ENCODE measurements at places on chromosomes 1 and 21.

- no peak for DNase-seq
Measured at GRCh38 chr1:164723296-164723798, 164.4 kb downstream of the PBX1 start.

GRCh38 chr1:30648408-30649000 is 74.9 kb downstream of the MATN1 start:
- no peak for DNase-seq

GRCh38 chr1:36553591-36554322 is 71.0 kb upstream of the CSF3R start:
- DNase-seq: no peak

GRCh38 chr1:178921499-178921898 is 50.6 kb upstream of the ANGPTL1 start:
- DNase-seq: no peak

DNA sequence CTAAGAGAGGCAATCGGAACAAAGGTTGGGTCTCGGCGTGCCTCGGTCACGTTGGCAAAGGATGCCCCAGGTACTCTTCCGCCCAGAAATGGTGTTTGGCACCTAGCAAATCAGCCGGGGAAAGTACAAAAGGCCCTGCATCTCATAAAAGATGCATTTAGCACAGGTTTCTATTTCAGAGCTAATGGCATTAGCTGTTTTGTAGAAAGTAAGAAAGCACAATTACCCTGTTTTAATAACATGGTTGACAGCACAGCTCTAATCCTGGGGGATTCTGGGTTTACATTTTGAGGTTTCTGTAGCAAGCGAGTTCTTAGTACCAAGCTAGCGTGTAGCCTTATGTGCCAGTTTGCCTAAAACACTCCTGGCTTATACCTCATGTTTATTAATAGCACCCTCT is 178.5 kb downstream of the PRDM2 start:
- no peak for DNase-seq

- DNase-seq: no peak
Measured at GRCh38 chr1:12012560-12013316, 6.6 kb upstream of the MIIP start.

- no peak for DNase-seq
Measured at GRCh38 chr1:31712068-31712467, 8.3 kb upstream of the COL16A1 start.

DNA sequence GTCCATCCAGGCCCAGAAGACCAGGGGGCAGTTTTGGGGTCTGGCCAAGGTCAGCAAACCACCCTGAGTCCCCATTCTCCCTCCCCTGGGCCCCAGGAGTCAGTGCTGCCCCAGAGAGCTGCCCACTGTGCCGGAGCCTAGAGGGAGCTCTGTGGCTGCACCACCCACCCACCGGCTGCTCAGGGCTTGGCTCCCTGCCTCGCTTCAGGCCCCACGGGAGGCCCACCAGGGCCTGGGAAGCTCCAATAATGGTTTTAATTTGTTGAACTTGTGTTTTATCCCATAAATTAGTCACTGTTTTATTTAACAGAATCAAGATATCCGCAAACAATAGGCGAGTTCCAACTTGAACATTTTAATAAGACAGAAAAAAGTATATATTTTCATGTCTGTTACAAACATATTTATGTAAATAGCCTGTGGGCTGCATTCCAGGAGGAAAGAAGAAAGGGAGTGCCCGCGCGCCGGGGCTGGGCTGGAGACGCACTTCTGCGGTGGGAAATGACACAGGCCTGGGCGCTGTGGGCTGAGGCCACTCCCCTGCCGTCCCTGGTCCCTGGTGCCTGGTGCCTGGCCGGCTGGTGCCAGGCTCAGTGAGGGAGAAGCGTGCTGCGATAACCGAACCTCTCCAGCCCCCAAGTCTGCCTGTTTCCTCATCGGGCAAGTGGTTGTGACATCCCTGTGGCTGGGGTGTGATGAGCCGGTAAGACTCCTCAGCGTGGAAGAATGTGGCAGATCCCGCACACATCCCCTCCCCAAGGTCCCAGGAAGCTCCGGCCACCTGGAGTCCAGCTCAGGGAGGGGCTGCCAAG is 160.5 kb downstream of the PEX14 start:
- peak; percentile 49 for DNase-seq

- no peak for DNase-seq
Measured at GRCh38 chr1:20480951-20481617, 4.9 kb downstream of the CAMK2N1 start.

- DNase-seq: no peak
Measured at GRCh38 chr1:161427733-161428516, 60.2 kb upstream of the CFAP126 start.

Measured in AG09309 (cell line).